ENCODE measurements at places on chromosomes 12 and 14.

GRCh38 chr12:126430921-126431320, 1365.7 kb downstream of the AACS start:
- DNase-seq: no peak

GRCh38 chr12:76135456-76135855, 51.0 kb upstream of the NAP1L1 start:
- no peak for DNase-seq

- peak; percentile 72 for DNase-seq
Measured at GRCh38 chr12:52879394-52880351, 25.2 kb downstream of the KRT8 start.

GRCh38 chr12:10753059-10753458, 29.9 kb upstream of the YBX3 start:
- DNase-seq: no peak

GRCh38 chr12:58104351-58104755, 163.0 kb downstream of the ATP23 start:
- DNase-seq: no peak

- no peak for DNase-seq
Measured at GRCh38 chr12:62166525-62166924, 93.7 kb upstream of the USP15 start.

DNA sequence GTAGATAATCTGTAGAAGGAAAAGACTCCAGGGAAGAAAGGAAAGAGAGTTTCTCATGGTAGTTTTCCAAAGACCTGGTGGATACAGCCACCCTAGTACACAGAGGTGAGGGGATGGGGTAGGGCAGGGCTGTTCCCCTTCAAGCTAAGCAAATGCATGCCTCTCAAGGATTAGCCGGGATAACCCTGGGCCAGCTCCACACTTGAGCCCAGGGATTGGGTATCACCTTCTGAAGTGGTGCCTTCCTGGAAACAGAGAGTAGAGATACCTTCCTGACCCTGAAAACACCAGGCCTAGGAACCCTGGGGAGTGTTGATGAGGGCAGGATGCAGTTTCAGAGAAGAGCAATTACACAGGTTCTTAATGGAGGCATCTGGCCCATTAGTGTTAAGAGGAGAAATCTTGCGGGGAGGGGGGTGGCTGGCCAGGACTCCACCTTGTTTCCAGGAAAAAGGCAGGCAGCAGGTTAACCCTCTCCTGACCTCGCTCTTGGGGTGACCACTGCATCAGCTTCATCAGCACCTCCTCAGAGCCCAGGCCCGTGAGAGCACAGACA, 106.9 kb upstream of the TMEM233 start:
- DNase-seq: no peak

DNA sequence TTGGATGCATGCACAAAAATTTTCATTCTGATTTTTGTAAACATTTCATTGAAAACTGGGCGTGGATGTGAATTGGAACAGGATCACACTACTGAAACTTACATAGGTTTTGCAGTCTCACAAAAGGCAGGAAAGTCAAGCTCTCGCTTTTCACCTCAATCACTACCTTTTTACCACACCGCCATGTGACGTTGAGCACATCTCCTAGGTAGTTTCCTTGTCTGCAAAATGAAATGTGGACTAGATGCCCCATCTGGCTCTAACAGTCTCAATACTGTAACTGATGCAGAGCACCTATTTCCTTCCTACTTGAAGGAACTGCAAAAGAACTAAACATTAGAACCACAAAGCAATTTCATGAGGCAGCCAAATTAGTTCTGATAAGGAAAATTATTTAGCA, 4.4 kb upstream of the YY1 start:
- DNase-seq: no peak

DNA sequence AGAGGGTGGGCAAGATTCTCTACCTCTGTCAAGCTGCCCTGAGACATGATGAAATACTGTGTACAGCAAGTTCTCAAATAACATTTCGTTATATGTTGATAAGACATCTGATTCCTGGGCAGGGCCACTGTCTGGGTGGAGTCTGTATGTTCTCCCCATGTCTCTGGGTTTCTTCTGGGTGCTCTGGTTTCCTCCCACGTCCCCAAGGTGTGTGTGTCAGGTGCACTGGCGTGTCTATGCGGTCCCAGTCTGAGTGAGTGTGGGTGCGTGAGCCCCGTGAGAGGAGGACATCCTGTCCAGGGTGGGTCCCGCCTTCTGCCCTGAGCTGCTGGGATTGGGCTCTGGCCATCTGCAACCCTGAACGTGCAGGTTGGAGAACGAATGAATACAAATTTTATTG, 29.6 kb downstream of the KCTD10 start:
- DNase-seq: no peak

GRCh38 chr12:6416596-6416995, 28.2 kb upstream of the CD27 start:
- DNase-seq: no peak

DNA sequence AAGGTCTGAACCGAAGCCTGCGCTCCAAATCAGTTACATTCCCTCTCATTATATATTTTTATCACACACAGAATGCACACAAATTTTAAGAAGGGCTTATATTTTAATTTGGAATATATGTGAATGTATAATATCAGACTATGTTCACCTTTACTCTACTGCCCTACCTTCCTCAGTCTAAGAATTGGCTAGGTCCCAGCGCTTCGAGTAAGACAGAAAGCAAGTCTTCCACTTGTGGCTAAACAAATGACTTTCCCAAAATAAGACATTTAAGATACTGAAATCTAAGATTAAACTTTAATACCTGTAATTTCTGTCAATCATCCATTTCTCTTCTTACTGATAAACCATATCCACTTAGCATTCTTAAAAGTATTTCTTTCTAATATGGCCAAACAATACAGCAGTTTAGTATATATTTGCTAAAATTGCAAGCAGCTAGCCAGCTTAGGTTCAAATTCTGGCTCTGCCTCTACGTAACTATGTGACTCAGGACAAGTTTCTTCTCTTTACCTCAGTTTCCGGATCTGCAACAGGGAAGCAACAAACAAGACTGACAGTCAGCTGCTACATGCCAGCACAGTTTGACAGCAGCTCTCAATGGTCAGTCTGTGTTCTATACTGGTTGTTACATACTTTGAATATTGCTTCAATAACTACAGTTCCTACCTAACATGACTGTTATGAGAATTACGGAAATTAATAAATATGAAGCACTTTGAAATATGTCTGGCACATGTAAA, 2.0 kb downstream of the INTS13 start:
- no peak for DNase-seq

- DNase-seq: no peak
Measured at GRCh38 chr12:12138203-12139154, 67.7 kb downstream of the BCL2L14 start.
